ENCODE measurements at places on chromosomes 2 and 18. TPM values are rescaled to one million over a fixed set of nuclear protein-coding genes. Genes with fewer than 3 reads are reported as not detected.

DNA sequence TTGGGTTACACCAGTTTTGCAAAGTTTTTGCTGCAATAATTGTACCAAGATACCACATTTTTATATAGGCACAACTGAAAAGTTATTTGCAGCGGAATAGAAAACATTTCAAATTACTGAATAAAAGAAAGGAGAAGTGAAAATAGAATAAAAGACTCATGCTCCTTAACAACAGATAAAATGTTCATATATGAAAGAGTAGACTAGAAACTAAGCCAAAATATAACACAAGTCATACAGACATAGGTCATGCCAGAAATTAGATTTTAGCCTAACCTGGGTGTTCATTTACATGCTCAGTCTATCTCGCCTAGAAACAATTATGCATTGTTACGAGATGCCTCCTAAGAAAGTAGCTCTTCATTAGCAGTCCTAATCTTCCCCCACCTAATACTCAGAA lies 16.4 kb upstream of the MAP3K20 start:
- DNase-seq: no peak

GRCh38 chr2:54402350-54402749 lies 53.8 kb upstream of the SPTBN1 start:
- no peak for DNase-seq

DNA sequence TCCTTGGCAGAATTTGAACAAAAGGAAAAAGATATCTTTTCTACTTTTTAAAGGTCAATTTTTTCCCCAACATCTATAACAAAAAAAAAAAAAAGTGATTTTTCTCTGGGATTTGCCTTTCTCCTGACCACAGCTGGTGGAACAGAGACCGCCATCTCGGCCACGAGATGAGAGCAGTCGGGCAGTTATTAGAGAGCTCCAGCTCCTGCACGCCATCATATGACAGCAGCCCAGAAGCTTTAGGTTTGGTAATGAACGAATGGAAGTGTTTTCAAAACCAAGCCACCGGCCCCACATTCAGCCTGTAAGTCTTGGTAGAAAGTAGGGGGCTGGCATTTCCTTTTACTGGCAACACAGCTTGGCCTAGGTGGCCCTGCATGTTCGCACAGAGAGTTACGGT lies 94.9 kb upstream of the FZD7 start:
- DNase-seq: no peak

ZFP36L2 gene
- total RNA-seq: 276 TPM

- no peak for DNase-seq
Measured at GRCh38 chr18:58646334-58646862, 17.5 kb upstream of the ALPK2 start.

REG3A gene
- not detected for total RNA-seq

GCG gene
- total RNA-seq: not detected

- DNase-seq: no peak
Measured at GRCh38 chr2:172168917-172169346, 66.2 kb upstream of the DLX2 start.

VAMP8 gene
- total RNA-seq: 133 TPM

DNA sequence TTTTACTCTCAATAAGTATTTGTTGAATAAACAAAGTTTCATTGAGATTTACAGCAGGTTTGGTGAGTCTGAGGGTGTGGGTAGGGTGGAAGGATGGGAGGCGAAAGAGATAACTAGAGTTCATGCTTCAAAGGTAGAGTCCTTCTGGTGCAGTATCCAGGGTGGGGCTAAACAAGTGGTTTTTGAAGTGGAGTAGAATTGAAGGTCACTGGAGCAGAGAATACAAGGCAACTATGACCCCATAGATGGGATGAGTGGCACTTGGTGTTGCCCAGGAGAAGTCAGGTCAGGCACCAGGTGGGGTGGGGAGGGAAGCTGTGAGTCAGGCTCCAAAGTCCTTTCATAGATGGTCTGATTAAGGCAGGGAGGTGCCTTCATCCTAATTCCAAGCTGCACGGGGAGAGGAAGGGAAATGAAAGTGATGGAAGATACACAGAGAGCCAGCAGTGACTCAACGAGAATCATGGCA lies 6.6 kb upstream of the CAB39 start:
- DNase-seq: no peak

- DNase-seq: no peak
Measured at GRCh38 chr2:2861666-2862240, 515.9 kb downstream of the EIPR1 start.

DNA sequence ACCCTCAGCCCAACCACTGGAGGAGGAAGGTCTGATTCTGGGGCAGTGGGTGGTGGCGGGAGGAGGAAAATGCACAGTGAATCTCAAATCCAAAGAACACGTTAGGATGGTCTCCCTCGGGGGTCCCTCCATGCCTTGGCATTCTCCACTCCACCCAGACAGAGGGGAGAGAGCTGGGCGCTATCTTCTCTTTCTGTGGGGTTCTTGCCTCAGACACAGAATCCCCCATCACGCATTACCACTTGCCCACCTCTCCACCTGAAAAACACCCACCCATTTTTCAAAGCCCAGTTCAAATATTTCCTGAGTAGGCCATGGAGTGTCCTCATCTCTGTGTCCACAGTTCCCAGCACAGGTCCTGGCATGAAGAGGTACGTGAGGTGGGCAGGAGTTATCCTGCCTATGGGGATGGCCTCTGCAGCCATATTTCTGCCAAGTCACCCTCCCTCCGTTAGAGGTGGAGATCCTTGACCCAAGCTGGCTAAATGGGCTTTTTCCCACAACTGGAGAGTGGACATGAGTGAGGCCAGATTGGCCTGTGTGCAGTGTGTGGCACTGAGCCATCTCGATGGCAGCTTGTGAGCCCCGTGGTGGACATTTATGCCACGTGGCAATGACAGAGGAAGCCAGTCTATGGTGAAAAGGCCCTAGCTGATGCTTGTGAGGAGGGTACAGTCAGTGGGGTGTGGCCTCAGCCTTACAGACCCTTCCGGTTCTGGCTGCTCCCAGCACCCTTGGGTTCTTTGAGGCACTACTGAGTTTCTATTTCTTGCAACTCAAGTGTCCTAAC lies 9.5 kb upstream of the TEX261 start:
- no peak for DNase-seq

DNA sequence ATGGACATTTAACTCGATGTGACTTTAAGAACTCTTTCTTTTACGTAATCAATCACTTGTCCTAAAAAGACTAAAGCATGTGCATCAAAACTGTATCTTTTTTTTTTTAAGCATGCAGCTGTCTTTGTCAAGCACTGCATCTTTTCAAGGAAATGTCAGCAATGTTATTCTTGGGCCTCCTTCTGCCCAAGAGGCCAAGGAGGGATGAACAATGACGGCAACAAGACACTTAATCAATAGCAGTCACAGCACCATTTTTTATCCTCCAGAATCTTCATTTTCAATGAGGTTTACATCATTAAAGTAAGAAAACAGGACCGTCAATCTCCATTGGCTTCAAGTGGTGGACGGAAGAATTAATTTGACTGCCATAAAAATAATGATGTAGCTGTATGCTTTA lies 253.8 kb downstream of the AFF3 start:
- DNase-seq: no peak

ILKAP gene
- total RNA-seq: 50.8 TPM

DNA sequence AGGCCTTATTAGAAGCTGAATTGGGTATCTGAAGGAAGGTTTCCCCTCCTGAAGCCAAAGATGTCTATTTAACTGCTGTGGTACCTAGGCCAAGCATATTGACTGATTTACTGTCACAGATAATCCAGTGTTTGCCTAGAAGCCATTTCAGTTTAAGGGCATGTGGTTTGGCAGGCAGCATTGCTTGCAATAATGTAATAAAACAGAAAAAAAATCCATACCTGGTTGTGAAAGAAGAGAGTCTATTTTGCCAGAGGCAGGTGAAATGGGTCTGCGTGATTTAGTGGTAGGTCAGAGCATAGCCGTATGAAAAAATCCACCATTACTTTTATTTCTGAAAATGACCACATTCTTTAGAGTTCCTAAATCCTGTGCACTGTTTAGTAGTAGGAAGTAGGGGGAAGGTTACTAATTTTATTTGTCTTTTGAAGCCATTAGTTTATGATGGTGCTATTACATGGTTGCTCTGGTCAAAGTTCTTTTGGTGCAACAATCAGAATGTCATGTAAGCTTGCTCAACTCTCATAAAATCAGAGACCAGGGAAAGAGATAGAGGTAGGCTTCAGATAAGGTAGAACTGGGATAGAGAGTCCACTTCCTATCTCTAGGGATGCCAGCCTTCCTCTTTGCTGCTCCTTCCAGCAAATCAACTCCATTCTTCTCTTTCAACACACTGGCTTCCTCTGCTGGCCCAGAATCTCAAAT lies 343.4 kb downstream of the GPD2 start:
- DNase-seq: no peak

- DNase-seq: no peak
Measured at GRCh38 chr2:14843507-14844204, 211.1 kb downstream of the LRATD1 start.

CRYGD gene
- total RNA-seq: not detected

- DNase-seq: peak; percentile 19
Measured at GRCh38 chr2:105329197-105329554, 359 bp downstream of the TGFBRAP1 start.

GRCh38 chr18:33573193-33573592 lies 4.8 kb upstream of the ASXL3 start:
- no peak for DNase-seq

DNA sequence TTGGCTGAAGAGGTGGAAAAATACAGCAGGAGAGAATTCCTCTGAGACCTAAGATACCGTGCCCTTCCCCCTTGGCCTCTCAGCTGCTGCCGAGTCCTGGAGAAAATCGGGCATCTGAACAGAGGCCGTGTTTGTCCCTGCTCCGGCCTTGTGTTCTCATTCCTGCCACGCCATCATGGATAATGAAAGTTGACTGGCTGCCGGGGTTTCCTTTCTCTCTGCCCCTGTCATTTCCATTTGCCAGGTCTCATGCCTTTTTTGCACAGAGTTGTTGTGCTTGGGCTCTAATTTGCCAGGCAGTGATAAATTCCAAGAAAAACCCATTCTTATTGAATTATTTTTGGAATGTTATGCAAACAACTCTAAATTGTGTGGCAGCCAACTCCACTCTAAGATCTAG lies 496.9 kb upstream of the TNP1 start:
- no peak for DNase-seq

DNA sequence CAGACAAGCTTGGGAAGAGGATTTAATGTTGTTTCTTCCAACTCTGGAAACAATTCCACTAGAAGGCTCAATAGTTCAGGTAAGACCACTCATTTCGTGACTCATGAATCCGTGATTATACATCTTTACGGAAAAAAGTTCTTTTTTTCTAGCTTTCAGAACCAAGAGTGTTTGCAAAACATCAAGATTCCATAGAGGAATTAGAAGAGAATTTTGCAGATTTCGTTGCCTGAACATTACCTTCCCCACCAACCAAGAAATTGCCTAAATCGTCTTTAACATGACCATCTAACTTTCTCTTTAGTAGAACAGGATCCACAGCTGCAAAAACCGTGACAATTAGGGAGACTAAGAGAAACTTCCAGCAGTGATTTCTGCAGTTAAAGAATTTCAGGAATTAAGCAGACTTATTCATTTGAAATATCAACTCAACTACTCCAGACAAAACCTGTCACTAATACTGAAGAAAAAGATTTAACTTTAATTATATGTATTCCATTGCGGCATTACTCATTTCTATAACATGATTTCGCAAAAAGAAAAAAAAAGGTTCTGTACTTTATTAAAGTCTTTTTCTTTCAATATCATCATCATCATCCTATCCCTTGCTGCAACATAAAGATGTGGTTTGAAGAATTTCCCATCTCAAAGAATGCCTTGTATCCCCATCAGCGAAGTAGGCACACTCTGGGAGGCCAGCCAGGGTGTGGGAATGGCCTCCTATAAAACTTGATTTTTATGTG lies 1.9 kb upstream of the NAB1 start:
- DNase-seq: no peak

GRCh38 chr2:16325976-16326510 lies 339.6 kb downstream of the CYRIA start:
- no peak for DNase-seq

AFF3 gene
- total RNA-seq: 0.03 TPM

UBXN4 gene
- total RNA-seq: 118 TPM

GRCh38 chr2:132731441-132731840 lies 61.4 kb upstream of the LYPD1 start:
- DNase-seq: no peak

GRCh38 chr18:58952858-58953257 lies 88.2 kb downstream of the ZNF532 start:
- no peak for DNase-seq

GRCh38 chr2:43459446-43460173 lies 136.2 kb downstream of the THADA start:
- DNase-seq: no peak

DNA sequence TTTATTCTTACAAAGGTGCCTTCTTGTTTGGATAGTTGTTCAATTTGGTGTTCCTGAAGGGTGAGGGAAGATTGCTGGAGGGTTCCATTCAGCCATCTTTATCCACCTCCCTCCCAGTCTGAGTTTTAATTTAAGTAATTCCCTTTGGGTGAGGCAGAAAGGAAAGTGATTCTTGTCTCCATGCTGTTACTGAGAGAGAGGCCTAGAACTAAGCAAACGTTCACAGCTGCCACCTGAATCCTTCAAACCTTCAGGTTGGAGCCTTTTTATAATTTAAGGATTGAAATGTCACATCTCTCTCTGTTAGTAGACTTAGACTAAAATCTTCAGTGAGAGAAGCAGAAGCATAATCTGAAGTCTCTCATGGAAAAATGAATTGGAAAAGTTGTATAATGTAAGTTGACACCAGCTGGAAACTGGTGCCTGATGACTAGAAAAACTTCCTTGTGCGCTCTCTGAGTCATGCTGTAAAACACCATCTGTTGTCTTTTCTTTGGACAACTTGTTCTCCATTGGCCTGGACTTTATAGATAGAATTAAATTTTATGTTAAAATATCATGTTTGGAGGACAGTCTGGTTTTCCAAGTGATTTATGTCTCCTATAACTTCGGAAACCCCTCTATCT lies 14.6 kb downstream of the STRADB start:
- DNase-seq: no peak

GRCh38 chr18:12998332-12999060 lies 7.3 kb downstream of the CEP192 start:
- DNase-seq: no peak

DNA sequence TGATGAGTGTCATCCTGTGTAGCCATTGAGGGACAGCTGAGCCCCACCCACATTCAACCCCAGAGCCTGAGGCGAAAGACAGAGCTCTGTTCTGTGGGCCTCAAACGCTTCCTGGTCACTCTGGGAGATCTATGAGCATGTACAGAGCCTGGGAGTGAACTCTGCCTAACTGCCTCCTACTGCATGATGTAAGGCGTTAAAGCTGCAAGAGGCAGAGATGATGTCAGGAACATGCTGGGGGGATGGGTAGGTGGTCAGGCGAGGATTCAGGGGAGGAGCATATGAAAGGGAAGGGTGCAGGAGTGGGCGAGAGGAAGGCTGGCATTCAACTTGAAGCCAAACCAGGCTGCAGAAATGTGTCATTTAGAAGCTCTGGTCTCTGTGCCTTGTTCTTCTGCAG lies 181.0 kb downstream of the TFCP2L1 start:
- DNase-seq: no peak

DNA sequence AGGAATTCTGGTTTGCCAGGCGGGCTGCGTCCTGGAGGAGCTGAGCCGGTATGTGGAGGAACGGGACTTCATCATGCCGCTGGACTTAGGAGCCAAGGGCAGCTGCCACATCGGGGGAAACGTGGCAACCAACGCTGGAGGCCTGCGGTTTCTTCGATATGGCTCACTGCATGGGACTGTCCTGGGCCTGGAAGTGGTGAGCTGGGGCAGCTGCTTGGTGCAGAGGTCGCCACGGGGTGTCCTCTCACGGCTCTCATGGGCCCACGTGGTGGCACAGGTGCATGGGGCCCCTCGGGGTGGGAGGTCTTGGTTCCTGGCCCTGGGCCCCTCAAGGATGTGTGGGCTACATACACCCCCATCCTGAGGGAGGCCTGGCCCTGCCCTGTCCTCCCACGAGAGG lies 9.2 kb downstream of the D2HGDH start:
- no peak for DNase-seq
